ENCODE measurements at places on chromosomes 4 and X.

DNA sequence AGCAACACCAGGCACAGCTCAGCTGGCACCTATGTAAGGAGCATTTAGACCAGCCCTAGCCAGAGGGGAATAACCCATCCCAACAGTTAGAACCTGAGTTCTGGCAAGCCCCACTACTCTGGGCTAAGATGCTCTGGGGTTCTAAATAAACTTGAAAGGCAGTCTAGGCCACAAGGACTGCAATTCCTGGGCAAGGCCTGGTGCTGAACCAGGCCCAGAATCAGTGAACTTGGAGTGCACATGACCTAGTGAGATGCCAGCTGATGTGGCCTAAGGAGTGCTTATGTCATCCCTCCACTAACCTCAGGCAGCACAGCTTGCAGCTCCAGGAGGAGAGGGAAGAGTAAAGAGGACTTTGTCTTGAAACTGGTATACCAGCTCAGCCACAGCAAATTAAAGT lies 7.6 kb upstream of the PRRG3 start:
- no peak for DNase-seq
- H3K27ac ChIP-seq = no peak overlapping the region
- no peak overlapping the region for H3K4me3 ChIP-seq
- no peaks in the 10 kb centered on the region for H3K36me3 ChIP-seq

GRCh38 chr4:56739066-56739777 lies 58.1 kb upstream of the HOPX start:
- H3K27me3 ChIP-seq = peaks cover 16% of the 10 kb centered on the region
- H3K4me1 ChIP-seq = peaks cover 13% of the 10 kb centered on the region
- DNase-seq = no peak
- H3K27ac ChIP-seq = no peak overlapping the region
- H3K36me3 ChIP-seq = no peaks in the 10 kb centered on the region

GRCh38 chr4:135244696-135245095 lies 1043.1 kb upstream of the PABPC4L start:
- no peak for DNase-seq
- H3K36me3 ChIP-seq = no peaks in the 10 kb centered on the region

DNA sequence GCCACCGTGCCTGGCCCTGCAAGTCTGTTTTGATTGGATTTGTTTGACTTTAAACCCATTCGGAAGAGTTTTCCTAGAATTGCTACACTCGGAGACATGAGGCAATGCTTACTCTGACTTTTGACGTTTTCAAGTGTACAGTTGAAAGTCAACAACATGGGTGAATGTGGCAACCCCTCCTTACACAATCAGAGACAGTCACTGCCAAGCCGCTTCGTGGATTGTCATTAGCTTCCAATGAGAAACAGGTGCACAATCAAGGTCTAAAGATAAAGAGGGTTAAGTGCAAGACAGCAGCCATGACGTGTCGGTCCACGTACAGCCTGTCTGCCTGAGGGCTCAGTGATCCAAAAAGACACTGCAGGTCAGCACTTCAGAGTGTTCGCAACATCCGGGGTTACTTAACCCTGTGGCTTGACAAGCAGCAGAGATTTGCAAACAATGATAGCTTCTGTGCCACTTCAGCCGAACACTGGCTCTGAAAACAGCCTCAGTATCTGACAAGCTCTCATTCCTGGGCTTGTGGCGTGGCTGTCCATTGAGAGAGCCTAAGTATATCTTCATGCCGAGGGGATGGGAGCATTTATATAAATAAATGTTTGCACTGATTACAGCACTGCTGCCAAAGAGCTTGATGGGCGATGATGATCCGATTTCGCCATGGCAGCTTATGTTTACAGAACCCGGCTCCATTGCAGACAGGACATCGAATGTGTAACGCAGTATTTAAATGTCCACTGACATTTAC lies 180.0 kb downstream of the DHRSX start:
- H3K27me3 ChIP-seq = no peaks in the 10 kb centered on the region
- H3K4me3 ChIP-seq = no peak overlapping the region
- H3K27ac ChIP-seq = 0 out of 2 replicates have a peak overlapping the region, but pooled peaks have one; percentile 1
- peaks cover 11% of the 10 kb centered on the region for H3K4me1 ChIP-seq
- 0 out of 2 replicates have a peak, but pooled peaks cover 8% of the 10 kb centered on the region for H3K36me3 ChIP-seq

- H3K36me3 ChIP-seq = 0 out of 2 replicates have a peak, but pooled peaks cover 4% of the 10 kb centered on the region
- H3K4me1 ChIP-seq = no peaks in the 10 kb centered on the region
- no peak for DNase-seq
- H3K27ac ChIP-seq = no peak overlapping the region
- H3K4me3 ChIP-seq = no peak overlapping the region
- H3K27me3 ChIP-seq = peaks cover 2% of the 10 kb centered on the region
These were observed 1070.1 kb downstream of the STPG2 start for GRCh38 chr4:97073194-97073593.

DNA sequence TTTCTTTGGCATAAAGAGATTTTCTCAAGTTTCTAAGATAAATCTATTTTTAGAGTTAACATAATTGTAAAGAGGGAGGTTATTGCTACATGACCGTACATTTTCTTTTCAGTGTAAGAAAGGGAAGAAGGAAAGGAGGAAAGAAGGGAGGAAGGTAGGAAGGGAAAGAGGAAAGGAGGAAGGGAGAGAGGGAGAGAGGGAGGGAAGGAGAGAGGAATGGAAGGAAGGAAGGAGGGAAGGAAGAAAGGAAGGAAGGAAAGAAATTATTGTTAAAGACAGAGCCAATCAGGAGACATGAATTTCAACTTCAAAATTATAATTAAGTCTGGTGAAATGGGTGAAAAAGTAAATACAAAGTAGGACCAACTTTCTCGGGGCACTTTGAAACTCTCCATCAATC lies 197.6 kb downstream of the SNCA start:
- no peak overlapping the region for H3K4me3 ChIP-seq
- H3K27me3 ChIP-seq = peaks cover 2% of the 10 kb centered on the region
- H3K36me3 ChIP-seq = no peaks in the 10 kb centered on the region
- H3K4me1 ChIP-seq = peaks cover 5% of the 10 kb centered on the region

- H3K4me1 ChIP-seq = peaks cover 28% of the 10 kb centered on the region
- peaks cover 33% of the 10 kb centered on the region for H3K36me3 ChIP-seq
- H3K27ac ChIP-seq = peak overlapping the region; percentile 42
- DNase-seq = peak; percentile 90
- H3K4me3 ChIP-seq = peak overlapping the region; percentile 13
These were observed 113.0 kb upstream of the SH3RF1 start for GRCh38 chr4:169383724-169384123.

GRCh38 chrX:16869393-16870094 lies 618 bp downstream of the RBBP7 start:
- H3K27ac ChIP-seq = peak overlapping the region; percentile 97
- H3K27me3 ChIP-seq = no peaks in the 10 kb centered on the region
- peak overlapping the region; percentile 96 for H3K4me3 ChIP-seq
- DNase-seq = no peak

DNA sequence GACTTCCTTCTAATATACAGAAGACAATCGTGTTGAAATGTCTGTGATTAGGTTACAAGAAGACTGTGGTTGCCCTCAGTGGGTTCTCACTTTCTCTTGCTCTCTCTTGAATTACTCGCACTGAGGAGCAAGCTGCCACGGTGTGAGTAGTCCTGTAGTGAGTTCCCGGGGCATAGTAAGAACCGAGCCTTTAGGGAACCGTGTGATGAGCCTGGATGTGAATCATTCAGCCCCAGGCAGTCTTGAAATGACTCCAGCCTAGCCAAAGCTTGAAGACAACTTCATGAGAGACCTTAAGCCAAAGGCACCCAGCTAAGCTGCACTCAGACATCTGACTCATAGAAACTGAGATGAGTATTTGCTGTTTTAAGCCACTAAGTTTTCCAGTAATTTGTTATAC lies 292.7 kb downstream of the SPOCK3 start:
- no peaks in the 10 kb centered on the region for H3K27me3 ChIP-seq
- H3K4me3 ChIP-seq = no peak overlapping the region
- no peaks in the 10 kb centered on the region for H3K4me1 ChIP-seq
- no peaks in the 10 kb centered on the region for H3K36me3 ChIP-seq
- DNase-seq = no peak

DNA sequence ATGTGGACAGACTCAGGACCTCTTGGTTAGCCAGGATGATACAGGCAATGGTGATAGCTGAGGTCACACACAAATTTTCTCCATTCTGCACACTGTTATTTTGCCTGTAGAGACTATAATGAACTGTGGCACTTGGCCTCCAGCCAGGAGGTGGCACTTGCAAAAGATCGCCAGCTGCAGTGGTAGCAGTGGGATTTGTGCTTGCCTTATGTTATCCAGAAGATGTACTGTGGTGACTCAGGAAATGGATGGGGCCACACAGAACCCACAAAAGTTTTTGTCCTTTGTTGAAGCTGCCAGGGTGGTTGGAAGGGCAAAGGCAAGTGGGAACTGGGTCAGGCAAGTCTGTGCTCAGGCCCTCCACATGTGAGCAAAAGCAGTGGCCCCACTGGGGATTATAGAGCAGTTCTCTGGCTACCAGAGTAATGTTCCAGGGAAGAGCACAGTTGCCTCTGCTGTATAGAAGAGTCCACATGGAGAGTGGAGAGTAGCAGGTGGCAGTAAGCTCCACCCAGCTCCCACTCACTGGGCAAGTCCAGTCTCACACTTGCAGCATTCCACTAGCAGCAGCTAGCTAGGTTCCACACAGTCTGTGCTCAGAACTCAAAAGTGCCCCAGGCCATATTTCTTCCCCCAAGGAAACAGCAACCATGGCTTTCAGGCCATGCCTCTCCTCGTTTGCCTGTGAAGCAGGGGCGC lies 5.9 kb upstream of the C4orf17 start:
- no peaks in the 10 kb centered on the region for H3K36me3 ChIP-seq
- H3K27me3 ChIP-seq = no peaks in the 10 kb centered on the region
- H3K27ac ChIP-seq = no peak overlapping the region
- no peak overlapping the region for H3K4me3 ChIP-seq
- no peaks in the 10 kb centered on the region for H3K4me1 ChIP-seq

GRCh38 chrX:120251471-120252011 lies 929 bp downstream of the ZBTB33 start:
- H3K36me3 ChIP-seq = 0 out of 2 replicates have a peak, but pooled peaks cover 5% of the 10 kb centered on the region
- peak overlapping the region; percentile 92 for H3K27ac ChIP-seq
- peak; percentile 1 for DNase-seq
- H3K4me1 ChIP-seq = peaks cover 13% of the 10 kb centered on the region
- H3K27me3 ChIP-seq = no peaks in the 10 kb centered on the region
- H3K4me3 ChIP-seq = peak overlapping the region; percentile 96

- no peak overlapping the region for H3K4me3 ChIP-seq
- H3K4me1 ChIP-seq = peaks cover 28% of the 10 kb centered on the region
- DNase-seq = peak; percentile 7
- no peaks in the 10 kb centered on the region for H3K36me3 ChIP-seq
- H3K27ac ChIP-seq = no peak overlapping the region
- no peaks in the 10 kb centered on the region for H3K27me3 ChIP-seq
These were observed 154.6 kb upstream of the MAGEB2 start for GRCh38 chrX:30060718-30061117.

- no peak overlapping the region for H3K4me3 ChIP-seq
- no peaks in the 10 kb centered on the region for H3K4me1 ChIP-seq
- no peak for DNase-seq
- no peaks in the 10 kb centered on the region for H3K27me3 ChIP-seq
These were observed 192.4 kb downstream of the FAT4 start for GRCh38 chr4:125507141-125507540.

GRCh38 chrX:107787827-107788226 lies 10.3 kb downstream of the NCBP2L start:
- peaks cover 10% of the 10 kb centered on the region for H3K27me3 ChIP-seq
- DNase-seq = no peak
- H3K27ac ChIP-seq = no peak overlapping the region
- no peaks in the 10 kb centered on the region for H3K4me1 ChIP-seq
- H3K4me3 ChIP-seq = no peak overlapping the region

DNA sequence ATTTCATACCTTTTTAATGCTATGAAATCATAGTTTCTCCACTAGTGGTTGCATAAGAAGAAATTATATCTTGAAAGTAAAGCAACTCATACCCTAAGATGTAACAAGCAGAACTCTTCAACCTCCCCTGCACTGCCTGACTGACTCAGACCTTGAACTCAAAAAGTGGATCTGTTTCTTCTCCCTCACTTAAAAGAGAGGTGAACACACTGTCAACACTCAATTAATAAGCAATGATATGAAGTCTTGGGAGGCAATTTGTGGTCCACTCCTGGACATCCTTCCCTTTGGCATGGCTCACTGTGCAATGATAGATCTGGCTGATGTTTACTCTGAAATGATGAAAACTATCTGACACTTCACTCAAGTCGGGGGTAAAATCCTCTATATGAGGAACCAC lies 282.0 kb upstream of the DKK2 start:
- H3K27ac ChIP-seq = no peak overlapping the region
- no peaks in the 10 kb centered on the region for H3K36me3 ChIP-seq
- DNase-seq = peak; percentile 7
- H3K4me1 ChIP-seq = peaks cover 41% of the 10 kb centered on the region
- no peak overlapping the region for H3K4me3 ChIP-seq

GRCh38 chr4:35124106-35124505 lies 1120.2 kb downstream of the ARAP2 start:
- no peaks in the 10 kb centered on the region for H3K36me3 ChIP-seq
- no peaks in the 10 kb centered on the region for H3K4me1 ChIP-seq
- no peak overlapping the region for H3K27ac ChIP-seq
- H3K4me3 ChIP-seq = no peak overlapping the region
- H3K27me3 ChIP-seq = no peaks in the 10 kb centered on the region

DNA sequence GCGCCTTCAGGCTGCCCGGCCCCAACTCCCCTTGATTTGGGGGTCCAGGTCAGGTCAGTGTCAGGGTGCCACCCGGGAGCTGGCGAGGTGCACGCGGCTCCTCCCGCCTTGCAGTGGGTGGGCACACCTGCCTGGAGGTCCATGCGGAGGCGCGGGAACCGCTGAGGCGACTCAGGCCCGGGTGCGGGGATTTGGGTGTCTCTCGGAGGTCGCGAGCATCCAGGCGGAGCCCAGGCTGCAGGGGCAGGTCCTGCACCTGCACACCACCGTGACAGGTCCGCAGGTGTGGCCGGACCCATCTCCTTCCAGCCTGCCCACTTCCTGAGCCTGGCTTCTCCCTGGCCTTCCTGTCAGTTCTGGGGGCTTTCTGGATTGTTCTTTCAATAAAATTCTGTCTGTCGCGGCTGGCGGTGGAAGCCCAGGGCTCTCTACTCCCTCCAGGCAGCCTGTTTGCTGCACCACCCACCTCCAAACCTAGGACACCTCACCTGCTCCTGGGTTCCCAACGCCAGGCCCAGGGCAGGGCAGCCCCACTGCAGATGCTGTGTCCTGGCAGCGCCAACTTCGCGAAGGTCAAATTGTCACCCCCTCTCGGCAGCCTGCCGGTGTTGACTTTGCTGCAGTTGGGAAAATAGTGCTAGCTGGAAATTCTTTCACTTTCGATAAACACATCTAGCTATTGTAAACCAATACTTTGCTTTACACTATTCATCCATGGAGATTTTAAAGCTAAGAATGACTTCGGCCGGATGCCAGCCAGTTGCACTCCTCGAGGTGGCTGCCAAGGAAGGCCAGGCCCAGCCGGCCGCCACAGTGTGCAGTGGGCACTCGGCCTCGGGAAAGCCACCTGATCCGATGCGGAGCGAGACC lies 35.9 kb downstream of the FGFRL1 start:
- DNase-seq = no peak
- H3K36me3 ChIP-seq = no peaks in the 10 kb centered on the region
- peaks cover 24% of the 10 kb centered on the region for H3K27me3 ChIP-seq
- no peak overlapping the region for H3K27ac ChIP-seq

DNA sequence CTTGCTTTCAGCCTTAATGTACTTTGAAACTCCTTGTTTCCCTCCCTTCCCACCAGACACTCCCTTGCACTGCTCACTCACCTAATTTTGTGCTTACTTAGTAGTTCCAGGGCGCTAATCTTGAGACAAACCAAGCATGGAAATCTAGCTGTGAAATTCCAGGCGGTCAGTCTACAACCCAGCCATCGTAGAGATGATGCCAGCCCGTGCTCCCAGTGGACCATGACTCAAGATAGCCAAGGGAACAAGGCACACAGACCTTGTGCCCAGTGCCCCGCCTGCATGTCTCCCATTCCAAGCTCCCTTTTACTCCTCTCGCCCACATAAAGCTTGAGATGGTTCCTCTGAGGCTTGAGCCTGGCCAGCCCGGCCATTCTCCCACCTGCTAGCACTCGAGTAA lies 11.1 kb downstream of the TREX2 start:
- no peaks in the 10 kb centered on the region for H3K36me3 ChIP-seq
- no peak overlapping the region for H3K27ac ChIP-seq
- H3K27me3 ChIP-seq = peaks cover 9% of the 10 kb centered on the region
- H3K4me3 ChIP-seq = no peak overlapping the region

Data from HFFc6 (cell line).